ENCODE measurements at places on chromosomes 3 and 15. TPM values are rescaled to one million over a fixed set of nuclear protein-coding genes. Genes with fewer than 3 reads are reported as not detected.

DNA sequence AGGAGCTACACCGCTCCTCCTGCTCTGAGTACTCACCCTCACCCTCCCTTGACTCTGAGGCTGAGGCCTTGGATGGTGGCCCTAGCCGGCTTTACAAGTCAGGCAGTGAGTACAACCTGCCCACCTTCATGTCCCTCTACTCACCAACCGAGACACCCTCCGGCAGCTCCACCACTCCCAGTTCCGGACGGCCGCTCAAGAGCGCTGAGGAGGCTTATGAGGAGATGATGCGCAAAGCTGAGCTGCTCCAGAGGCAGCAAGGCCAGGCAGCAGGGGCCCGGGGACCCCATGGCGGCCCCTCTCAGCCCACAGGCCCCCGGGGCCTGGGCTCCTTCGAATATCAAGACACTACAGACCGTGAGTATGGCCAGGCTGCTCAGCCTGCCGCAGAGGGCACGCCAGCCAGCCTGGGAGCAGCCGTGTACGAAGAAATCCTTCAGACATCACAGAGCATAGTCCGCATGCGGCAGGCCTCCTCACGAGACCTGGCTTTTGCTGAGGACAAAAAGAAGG lies 21.2 kb upstream of the APEH start:
- no peak for DNase-seq

DNA sequence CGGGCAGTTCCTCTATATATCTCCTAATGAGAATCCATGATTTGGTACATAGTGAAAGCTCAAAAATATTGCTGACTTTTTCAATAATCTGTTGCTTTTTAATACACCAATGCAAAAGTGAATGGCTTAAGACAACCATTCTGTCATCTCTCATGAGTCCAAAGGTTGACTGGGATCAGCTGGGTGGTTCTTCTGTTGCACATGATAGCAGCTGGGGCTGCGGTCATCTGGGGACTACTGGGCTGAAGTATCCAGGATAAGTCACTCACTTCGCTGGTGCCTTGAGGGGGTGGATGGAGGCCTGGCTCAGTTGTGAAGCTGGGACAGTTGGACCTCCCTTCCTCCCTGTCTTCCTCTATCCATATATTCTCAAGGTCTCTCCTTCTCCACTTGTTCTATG lies 53.7 kb downstream of the NOX5 start:
- no peak for DNase-seq

GRCh38 chr3:182650568-182651128 lies 142.7 kb upstream of the ATP11B start:
- DNase-seq, result no peak

- no peak for DNase-seq
Measured at GRCh38 chr3:122697952-122698620, 17.4 kb downstream of the PARP14 start.

GRCh38 chr3:82033186-82033585 lies 271.7 kb upstream of the GBE1 start:
- no peak for DNase-seq

DNA sequence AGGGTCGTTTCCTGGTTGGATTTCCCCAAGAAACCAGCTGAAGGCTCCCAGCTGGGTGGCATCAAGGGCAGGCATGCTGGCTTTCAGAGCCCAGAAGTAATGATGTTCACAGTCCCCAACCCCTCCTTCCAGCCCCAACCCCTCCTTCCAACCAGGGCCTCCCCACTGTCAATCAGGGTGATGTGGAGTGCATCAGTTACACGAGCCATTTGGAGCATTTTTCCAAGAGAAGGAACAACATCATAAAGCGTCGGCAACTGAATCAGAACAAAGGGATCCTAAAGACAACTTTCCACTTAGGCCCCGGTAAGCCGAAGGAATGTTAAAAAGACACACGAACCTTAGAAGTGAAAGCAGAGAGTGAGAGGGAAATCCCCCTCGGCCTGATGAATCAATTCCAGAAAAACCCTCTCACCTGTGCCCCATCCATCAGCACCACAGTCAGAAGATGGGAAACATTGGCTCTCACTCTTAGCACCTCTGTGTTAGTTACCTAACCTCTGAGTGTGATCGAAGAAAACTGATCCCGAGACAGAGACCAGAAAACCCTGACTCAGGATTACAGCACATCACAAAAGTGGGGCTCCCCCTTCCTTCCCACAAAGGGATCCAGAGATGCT lies 101.2 kb upstream of the WNT5A start:
- no peak for DNase-seq

DNA sequence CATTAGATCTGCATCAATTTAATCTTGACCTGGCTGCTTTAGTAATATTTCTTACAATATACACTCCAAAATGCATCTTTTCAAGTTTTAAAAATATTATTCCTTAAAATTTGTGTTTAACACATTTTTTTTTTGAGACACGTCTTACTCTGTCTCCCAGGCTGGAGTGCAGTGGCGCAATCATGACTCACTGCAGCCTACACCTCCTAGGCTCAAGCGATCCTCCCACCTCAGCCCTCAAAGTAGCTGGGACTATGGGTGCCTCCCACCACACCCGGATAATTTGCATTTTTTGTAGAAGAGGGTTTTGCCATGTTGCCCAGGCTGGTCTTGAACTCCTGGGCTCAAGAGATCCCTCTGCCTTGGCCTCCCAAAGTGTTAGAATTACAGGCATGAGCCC lies 73.6 kb downstream of the ETV5 start:
- DNase-seq, result no peak

GRCh38 chr15:71082803-71083202 lies 32.5 kb upstream of the THSD4 start:
- no peak for DNase-seq

- no peak for DNase-seq
Measured at GRCh38 chr3:106611841-106612240, 743.0 kb upstream of the CBLB start.

DNA sequence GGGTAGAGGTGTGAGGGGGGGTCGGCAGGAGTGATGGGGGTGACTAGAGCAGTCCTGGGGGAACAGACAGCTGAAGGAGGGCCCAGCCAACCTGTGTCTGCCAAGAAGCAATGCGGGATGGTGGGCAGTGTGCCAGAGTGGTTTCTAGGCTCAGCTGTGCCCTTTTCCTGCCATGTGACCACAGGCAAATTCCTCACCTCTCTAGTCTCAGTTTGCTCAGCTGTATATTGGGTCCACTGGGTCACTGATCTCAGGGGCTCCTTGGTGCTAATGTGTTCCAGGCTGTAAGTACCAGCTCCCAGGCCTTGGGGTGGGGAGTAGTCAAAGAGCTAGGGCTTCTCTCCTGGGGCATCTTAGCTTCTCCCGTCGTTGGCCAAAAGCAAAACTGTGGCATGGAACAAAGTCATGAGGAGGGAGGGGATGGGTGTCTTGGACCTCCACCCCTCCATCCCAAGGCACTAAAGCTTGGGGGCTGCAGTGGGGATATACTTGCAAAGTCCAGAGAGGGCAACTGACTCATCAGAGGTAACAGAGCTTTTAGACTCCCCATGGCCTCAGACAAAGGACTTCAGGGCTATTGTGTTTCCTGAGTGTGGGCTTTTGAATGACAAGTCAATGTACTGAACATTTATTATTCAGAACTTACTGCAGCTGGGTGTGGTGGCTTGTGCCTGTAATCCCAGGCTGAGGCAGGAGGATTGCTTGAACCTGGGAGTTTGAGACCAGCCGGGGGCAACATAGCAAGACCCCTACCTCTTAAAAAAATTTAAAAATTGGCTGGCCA lies 20.9 kb downstream of the SMAD6 start:
- DNase-seq, result no peak

GRCh38 chr15:73812806-73813465 lies 59.8 kb upstream of the INSYN1 start:
- no peak for DNase-seq

- DNase-seq, result no peak
Measured at GRCh38 chr3:12662593-12663400, 1.1 kb downstream of the RAF1 start.

GRCh38 chr3:114872050-114872449 lies 275.0 kb downstream of the ZBTB20 start:
- DNase-seq, result no peak

- peak; percentile 79 for DNase-seq
Measured at GRCh38 chr15:39976291-39977274, 42.7 kb downstream of the EIF2AK4 start.

- DNase-seq, result no peak
Measured at GRCh38 chr3:143755978-143756377, 92.3 kb downstream of the SLC9A9 start.

GRCh38 chr3:188184649-188185048 lies 30.7 kb downstream of the LPP start:
- no peak for DNase-seq

GRCh38 chr15:68561171-68561900 lies 17.5 kb upstream of the CORO2B start:
- DNase-seq, result no peak

GRCh38 chr3:160401291-160402095 lies 2.0 kb downstream of the SMC4 start:
- no peak for DNase-seq

DNA sequence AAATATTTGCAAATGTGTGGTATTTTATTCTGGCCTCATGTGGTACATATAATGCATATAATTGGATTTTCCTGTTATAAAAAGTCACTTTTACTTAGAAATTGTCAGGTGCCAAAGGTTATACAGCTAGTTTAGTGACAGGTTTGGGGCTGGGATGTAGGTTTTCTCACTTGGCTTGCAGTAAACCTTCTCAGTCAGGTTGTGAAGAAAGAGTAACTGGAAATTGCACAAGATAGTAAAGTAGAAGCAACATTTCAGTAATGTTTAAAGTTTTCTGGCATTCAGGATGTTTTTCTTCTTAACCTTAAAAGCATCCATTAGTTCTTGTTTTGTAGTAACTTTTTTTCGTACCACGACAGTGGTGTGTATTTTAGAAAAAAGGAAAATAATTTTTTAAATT lies 53.9 kb downstream of the MEF2A start:
- DNase-seq, result no peak

- no peak for DNase-seq
Measured at GRCh38 chr3:151479452-151479851, 18.6 kb upstream of the IGSF10 start.

DNA sequence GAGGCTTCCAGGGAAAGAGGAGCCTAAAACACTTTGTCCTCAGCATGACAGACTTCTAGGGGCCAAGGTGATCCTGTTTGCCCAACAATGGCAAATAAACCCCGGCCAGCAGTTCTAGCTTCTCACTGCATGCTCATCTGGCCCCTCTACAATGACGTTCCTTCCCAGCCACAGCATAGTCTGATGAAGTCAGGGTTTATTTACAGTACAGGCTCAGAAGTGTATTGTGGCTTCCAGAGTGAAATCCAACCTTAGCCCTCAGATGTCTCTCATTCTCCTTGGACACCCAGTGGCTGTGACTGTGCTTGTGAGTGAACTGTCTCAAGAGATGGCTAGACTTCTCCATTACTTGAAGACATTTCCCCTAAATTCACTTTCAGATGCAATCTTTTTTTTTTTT lies 40.8 kb downstream of the BFSP2 start:
- no peak for DNase-seq

DNA sequence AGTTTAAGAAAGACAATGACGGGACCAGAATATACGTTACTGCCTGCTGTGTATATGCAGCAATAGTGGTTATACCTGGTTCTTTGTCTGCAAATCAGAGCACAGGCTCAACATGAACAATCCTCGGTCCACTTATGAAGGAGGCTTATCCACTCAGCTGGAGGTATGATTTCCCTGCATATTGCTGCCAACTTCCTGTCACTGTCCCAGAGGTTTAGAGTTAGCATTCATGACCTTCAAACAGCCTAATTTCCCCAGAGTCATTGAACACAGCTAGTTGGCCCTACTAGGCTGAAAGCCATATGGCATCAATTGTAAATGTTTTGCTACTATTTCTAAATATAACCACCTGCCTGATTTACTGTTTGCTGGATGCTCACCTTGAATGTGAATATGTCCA lies 224.9 kb upstream of the ZNF717 start:
- DNase-seq, result no peak

DNA sequence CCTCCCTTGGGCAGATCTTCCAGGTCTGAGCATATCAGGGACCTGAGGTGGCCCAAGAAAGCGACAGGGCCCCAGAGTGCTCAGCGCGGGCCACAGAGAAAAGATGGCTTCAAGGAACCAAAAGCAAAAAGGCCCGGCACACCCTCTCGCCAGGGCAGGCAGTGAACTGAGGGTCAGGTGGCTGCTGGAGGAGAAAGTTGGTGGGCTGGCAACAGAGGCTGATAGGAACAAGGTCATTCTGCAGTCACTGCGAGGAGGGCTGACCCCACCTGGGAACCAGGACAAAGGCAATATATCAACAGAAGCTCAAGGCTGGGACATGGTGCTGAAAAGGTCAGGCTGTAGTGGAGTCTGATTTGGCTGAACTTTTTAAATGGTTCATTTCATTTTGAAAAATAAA lies 2.8 kb upstream of the ACSBG1 start:
- no peak for DNase-seq

Gene SAMD7
- not detected for total RNA-seq

Gene GOLGA8K
- not detected for total RNA-seq

Gene CCR9
- not detected for total RNA-seq

Gene TARS3
- 14.9 TPM for total RNA-seq

Gene PLA2G4E
- total RNA-seq, result not detected

Gene SOX14
- 0.57 TPM for total RNA-seq

Gene ADCY5
- total RNA-seq, result 6.1 TPM

Gene ARHGEF26
- total RNA-seq, result 13.7 TPM

Gene INKA1
- total RNA-seq, result 1.2 TPM

Gene TMEM207
- not detected for total RNA-seq

Gene NMD3
- total RNA-seq, result 55.5 TPM

Gene CMTM7
- total RNA-seq, result 23.9 TPM

Gene KATNBL1
- 43.5 TPM for total RNA-seq

Gene SLITRK3
- 0.48 TPM for total RNA-seq
